ENCODE measurements at places on chromosomes 3 and 15. TPM values are rescaled to one million over a fixed set of nuclear protein-coding genes. Genes with fewer than 3 reads are reported as not detected.

- no peak for DNase-seq
- peak overlapping the region; percentile 82 for H3K27ac ChIP-seq
- no peaks in the 10 kb centered on the region for H3K27me3 ChIP-seq
- H3K4me1 ChIP-seq = peaks cover 28% of the 10 kb centered on the region
Measured at GRCh38 chr15:78149805-78150751, 916 bp downstream of the IDH3A start.

DNA sequence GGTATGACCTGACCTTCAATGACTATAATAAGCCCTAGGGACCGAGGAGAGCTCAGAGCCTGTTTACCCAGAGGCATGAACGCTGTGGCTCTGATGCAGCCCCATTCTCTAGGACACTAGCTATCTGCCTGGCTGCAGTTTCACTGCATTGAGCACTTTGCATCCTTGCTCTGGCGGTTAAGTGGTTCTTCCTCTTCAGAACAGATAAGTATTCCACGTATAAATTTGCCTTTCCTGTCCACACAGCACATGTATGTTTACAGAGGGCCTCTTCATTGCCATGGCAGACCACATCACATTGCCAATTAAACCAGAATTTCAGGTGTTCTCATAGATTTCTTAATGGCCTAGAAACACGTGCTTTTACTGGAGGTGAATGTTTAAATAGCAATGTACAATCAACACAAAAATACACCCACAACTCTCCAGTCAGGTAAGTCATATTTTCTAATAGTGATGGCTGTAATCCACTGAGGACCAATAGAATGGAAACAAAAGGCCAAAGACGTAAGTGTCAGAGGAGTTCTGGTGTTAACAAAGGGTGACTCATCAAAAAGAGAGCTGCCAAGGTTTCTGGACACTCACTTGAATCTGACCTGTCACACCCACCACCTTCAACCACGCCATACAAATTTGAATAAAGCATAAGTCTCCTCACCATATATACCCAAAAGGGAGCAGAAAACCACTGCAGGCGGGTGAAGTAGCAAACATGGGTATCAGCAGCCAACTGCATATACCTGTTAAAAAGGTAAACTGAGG is 553.4 kb downstream of the OCA2 start:
- no peaks in the 10 kb centered on the region for H3K36me3 ChIP-seq
- H3K27me3 ChIP-seq = no peaks in the 10 kb centered on the region
- H3K27ac ChIP-seq = no peak overlapping the region
- DNase-seq = no peak
- H3K4me3 ChIP-seq = no peak overlapping the region

DNA sequence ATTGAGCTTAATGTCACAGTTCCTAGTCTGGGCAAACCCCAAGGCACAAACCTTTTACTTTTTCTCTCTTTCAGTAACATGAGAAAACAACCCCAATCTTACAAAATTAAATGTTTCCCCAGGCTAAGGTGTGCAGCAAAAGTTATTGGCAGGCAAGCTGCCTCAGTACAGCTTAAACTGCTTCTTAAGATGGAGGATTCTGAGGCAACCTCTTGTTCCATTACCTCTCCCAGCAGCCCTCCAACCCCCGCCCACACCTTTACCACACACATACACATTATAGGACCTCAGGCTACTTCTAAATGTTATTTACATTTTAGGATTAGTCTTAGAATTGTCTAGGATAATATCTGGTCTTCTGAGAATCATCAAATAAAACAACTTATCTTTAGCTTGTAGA is 22.3 kb upstream of the CBLB start:
- H3K4me3 ChIP-seq = no peak overlapping the region
- H3K36me3 ChIP-seq = peaks cover 4% of the 10 kb centered on the region
- no peak for DNase-seq
- peak overlapping the region; percentile 89 for H3K27ac ChIP-seq
- peaks cover 6% of the 10 kb centered on the region for H3K4me1 ChIP-seq

Gene SST
- not detected for total RNA-seq

Gene COL6A5
- not detected for total RNA-seq

Data from T-helper 17 cell (primary cell).